ENCODE measurements at places on chromosomes 11 and 22. TPM values are rescaled to one million over a fixed set of nuclear protein-coding genes. Genes with fewer than 3 reads are reported as not detected.

The SNU13 gene
- 200 TPM for total RNA-seq

The SLC22A9 gene
- total RNA-seq, result not detected

The FAT3 gene
- 0.67 TPM for total RNA-seq

The KCNQ1OT1 gene
- 0.07 TPM for total RNA-seq

The GNG3 gene
- not detected for total RNA-seq

The DDB1 gene
- total RNA-seq, result 158 TPM

The EP300 gene
- total RNA-seq, result 19.7 TPM

The OSM gene
- not detected for total RNA-seq

The CWC15 gene
- 30.2 TPM for total RNA-seq

The PDGFD gene
- 8.6 TPM for total RNA-seq

The GPHA2 gene
- total RNA-seq, result not detected

The CCDC81 gene
- 0.15 TPM for total RNA-seq

The MS4A6E gene
- total RNA-seq, result not detected

The SGSM1 gene
- total RNA-seq, result 0.79 TPM

The TRIM49 gene
- 0.05 TPM for total RNA-seq

The PANX3 gene
- total RNA-seq, result not detected

The MMP10 gene
- total RNA-seq, result 0.96 TPM

The MRPL49 gene
- 73.4 TPM for total RNA-seq

The MAJIN gene
- not detected for total RNA-seq

The ARFGAP3 gene
- 21.7 TPM for total RNA-seq

The MS4A7 gene
- not detected for total RNA-seq

The FOLR3 gene
- total RNA-seq, result 0.22 TPM
